ENCODE measurements at places on chromosomes 1 and 21.

GRCh38 chr1:200958597-200958996 is 63.9 kb downstream of the INAVA start:
- no peak for DNase-seq

- no peak for DNase-seq
These were observed 6.1 kb upstream of the SLC19A2 start for GRCh38 chr1:169491845-169492281.

GRCh38 chr21:44337941-44338895 is 972 bp downstream of the CFAP410 start:
- DNase-seq, result no peak

DNA sequence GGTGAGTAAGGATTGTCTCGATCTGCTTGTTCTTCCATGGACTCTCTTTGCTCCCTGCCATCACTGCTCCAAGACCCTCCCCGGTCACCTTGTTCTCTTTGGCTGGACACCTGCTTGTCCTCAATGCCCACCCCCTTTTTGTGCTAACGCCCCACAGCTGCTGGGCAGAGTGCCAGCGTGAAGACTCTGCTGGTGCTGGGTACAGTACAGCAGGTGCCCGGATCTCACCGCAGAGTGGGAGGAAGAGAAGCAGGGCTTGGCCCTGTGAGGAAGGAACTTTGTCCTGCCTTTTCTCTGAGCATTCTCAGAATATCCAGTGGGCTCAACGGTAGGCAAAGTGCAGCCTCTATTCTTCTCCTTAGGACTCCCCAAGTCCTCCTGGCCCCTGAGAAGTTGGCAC is 90.1 kb downstream of the PLXNA2 start:
- no peak for DNase-seq

GRCh38 chr21:44603109-44603875 is 2.9 kb downstream of the KRTAP10-7 start:
- no peak for DNase-seq

DNA sequence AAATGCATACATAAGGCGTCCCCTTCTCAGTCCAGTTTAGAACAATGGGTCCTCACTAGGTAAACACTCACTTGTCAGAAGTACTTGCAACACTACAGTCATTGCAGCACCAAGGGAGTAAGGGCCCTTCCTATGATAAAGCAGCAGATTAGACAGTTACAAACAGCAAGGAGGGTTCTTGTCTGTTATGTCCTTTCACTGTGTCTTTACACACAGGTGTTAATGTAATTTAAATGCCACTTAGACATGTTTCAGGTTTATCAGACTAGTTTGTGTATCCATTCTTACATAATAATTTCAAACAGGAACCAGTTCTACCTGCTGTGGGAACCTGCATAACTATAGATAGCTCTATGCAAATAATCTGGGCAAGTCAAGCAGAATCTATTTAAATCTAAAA is 105.6 kb upstream of the USH2A start:
- no peak for DNase-seq

- no peak for DNase-seq
These were observed 26.8 kb upstream of the ATP5PO start for GRCh38 chr21:33942426-33942825.

DNA sequence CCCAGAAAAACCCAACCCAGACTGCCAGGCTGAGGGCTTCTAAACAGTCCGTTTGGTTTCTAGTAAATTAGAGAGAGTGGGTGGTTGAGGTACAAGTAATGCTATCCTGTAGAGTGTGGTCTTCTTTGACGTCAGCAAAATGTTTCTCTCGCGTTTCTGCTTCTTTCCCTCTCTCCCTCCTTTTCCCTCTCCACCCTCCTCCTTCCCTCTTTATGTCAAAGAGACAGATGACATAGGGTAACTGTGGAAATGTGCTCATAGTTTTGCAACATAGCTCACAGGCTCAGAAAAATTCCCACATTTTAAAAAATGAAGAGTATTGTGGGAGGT is 158.3 kb downstream of the TOMM20 start:
- no peak for DNase-seq

- no peak for DNase-seq
These were observed 608 bp downstream of the SNRNP40 start for GRCh38 chr1:31295874-31296485.

GRCh38 chr1:114088392-114089299 is 65.0 kb downstream of the SYT6 start:
- no peak for DNase-seq

- no peak for DNase-seq
These were observed 349.7 kb upstream of the ESRRG start for GRCh38 chr1:217072926-217073325.

DNA sequence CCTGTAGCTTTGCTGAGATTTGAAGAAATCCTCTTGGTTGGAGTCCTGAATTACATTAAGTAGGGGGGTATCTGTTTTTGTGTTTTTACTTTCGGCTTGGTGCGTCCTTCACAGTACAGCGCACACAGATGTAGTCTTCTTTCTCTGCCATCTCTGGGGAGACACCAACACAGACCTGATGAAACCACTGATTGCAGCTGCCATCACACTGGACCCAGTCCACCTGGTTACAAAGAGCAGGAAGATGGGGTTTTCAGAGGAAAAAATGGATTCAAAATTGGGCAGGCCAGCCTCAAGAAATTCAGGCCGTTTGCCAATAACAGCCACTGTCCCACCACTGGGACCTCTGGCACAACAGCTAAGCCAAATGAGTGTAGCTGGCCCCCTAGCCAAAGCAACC is 18.7 kb upstream of the SYT2 start:
- no peak for DNase-seq

DNA sequence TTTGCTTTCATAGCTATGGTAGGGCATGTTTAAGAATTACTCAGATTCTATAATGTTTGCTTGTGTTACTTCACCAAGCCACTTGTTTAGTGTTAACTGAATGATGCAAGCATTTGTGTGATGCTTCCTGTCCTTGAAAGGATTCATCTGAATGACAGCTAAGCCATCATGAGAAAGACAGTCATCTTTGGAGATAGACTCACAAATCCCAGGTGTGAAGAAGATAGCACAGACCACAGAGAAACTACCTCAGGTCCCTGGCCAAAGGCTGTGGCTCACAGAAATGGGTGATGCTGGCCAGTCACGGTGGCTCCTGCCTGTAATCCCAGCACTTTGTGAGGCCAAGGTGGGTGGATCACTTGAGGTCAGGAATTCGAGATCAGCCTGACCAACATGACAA is 321.4 kb downstream of the DPYD start:
- no peak for DNase-seq

DNA sequence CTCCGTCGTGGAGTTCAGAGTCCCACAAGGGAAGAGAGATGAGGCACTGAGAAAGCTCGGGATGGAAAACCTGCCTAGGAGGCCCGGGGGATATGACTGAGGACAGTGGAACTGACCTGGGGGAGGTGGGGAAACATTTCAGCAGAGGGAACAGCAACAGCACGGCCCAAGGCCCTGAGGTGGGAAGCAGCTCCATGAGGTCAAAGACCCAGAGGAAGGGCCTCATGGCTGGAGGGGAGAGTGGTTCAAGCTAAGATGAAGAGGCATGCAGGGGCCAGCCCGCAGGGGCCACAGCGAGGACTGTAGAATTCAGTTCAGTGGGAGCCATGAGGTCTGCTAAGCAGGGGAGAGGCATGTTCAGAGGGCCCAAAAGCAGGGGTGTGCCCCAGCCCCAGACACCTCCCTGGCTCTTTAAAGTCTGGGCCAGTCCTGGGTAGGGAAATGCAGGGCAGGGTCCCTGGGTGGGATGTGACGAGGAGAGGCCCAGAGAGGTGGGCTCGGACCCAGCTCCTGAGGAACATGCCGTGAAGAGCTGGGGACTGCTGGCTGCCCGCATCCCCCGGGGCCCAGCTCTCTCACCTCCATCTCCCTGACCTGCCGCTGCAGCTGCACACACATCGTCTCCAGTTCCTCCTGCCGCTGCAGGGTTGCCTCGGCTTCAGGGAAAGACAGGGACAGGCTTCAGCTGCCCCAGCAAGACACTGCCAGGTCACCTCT is 9.9 kb downstream of the UBXN11 start:
- no peak for DNase-seq

- DNase-seq, result no peak
These were observed 29.0 kb downstream of the JUN start for GRCh38 chr1:58754683-58755467.

DNA sequence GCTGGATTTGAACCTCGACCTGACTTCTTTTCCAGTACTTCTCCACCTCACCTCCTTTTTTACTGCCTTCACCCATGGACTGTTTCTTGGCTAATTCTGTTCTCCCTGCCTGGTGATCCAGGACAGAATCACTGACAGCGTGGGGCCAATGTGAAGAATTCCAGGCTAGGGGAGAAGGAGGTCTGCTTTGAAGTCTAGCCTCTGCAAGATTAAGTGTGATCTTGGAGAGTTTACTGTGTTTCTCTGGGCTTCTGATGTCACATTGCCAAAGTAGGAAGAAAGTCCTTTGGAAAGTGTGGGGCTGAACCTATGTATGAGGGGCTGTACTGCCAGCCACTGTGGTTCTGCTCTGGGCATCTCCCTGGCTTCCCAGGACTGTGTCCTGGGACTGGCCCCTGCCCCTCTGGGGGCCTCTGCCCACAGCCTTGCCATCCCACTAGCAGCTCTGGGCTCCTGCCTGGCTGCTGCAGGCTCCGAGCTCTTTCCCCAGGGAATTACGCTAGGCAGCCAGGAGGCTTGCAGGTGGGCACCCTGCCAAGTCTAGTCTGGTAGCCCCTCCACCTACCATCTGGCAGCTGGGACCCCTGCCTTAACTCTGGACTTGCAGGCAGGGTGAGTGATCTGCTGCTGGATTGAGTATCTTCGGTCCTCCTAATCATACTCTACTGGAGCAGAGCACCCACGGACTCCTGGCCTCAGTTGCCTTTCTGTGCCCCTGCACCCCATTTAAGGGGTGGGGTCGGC is 52.2 kb downstream of the YARS1 start:
- no peak for DNase-seq

DNA sequence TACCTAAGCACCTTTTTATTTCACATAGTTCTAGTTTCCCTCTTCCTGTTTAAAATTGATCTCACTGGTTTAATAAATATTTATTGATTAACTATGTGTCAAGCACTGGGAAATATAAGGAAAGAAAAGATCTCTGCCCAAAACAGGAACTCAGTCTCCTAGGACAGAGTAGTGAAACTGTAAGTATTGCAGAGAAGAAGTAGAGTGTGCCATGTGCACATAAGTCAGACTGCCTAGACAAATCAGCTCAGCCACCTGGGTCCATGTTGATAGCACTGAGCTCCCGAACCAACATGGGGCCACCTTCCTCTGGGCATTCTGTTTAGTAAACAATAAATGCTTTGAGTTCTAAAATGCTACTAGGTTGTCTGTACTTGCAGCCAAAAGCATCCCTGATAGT is 9.8 kb upstream of the SSX2IP start:
- DNase-seq, result no peak

DNA sequence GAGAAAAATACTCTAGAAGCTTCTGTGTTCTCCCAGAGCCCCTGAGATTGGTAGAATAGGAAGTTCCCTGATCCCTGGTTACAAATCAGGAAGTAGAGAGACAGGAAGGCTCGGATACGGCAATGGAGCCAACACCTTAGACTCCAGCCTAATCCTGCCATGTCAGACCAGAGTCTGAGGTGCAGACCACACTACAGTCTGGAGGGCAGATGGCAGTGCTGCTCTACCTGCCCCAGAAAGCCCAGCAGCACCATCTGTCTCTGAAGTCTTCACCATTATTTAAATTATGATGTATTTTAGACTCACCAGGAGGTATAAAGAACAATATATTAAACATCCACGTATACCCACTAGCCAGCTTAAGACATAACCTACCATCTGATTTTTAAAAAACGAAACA is 93.0 kb downstream of the MTR start:
- no peak for DNase-seq

- DNase-seq, result no peak
These were observed 171.1 kb downstream of the RHOU start for GRCh38 chr1:228906223-228906860.

- no peak for DNase-seq
These were observed 40.2 kb downstream of the LMO4 start for GRCh38 chr1:87368907-87369306.

DNA sequence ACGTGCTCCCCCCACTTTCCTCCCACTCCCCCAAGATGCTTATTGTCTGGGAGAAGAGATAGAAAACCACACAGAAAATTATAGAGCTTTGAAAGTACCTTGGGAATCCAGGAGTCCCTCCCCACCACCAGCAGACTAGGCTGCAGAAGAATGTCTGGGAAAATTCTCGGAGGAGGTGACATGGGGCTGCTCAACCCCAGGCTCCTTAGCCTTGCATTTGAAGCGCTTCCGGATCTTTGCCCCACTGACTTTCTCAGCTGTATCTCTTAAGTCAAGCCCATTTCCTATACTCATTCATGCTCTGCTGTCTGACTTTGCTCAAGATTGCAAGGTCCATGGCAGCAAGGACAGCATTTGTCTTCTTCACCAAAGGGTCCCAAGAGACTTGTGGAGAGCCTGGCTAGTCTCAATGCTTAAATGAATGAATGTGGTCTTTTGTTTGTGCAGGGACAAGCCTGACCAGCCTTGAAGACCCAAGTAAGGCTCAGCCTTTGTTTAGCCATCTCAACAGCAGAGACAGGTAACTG is 38.0 kb downstream of the DNTTIP2 start:
- no peak for DNase-seq

GRCh38 chr1:147771226-147772125 is 11.1 kb upstream of the GJA5 start:
- no peak for DNase-seq

DNA sequence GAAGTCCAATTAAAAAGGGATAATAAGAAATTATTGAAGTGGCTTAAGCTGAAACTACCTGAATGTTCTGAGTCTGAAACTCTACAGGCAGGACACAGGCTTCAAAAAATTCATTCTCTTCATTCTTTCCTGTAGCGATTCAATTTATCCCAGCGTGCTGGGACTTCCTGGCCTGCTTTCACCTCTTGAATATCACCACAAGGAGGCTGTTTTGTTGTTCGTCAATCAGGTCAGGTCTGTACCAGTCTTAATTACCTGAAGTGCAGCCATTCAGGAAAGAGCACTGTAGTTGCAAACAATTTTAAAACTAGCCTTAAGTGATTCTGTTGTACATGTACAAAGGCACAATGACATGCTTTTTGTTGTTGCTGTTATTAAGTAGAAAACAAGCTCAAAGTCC is 38.4 kb downstream of the FYB2 start:
- no peak for DNase-seq

DNA sequence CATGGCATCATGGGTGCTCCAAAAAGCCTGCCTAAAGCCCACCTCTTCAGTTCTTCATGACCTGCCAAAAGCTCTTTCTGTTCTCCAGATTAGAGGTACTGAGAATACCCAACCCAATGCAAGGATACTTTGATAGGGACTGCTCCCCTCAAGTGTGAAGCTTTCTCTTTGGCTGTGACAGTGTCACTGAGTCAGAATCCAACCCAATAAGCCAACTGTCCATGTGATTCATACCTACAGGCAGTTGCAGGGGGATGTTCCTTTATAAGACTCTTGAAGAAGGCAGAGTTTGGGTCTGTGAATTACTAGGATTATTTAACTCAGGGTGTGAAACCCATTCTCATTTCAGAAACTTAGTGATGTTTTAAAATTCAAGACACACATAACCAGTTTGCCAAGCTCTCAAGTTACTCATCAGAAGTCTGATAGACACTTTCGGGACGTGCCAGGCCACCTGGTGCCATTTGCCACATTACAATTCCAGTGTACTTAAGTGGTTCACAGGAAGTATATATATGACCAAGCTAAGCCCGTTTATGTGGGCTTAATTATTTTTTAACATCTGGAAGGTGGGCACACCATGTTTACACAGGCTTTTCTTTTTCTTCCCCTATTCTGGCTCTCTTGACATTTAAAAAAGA is 265.8 kb downstream of the NFIA start:
- no peak for DNase-seq

GRCh38 chr1:27603681-27604578 is at the start of gene AHDC1:
Gene AHDC1, minus strand, starts transcription at chr1:27604144. Its CDS starts 52,029 bp downstream, at chr1:27552115.
- DNase-seq, result peak; percentile 83

Data from activated T-helper 1 cell treated with anti-CD3 and anti-CD28 coated beads, Interleukin-2, amount 50 U/mL, for 16 hours (primary cell).